Breast epithelium (tissue), 4 donors: ENCODE measurements at places on chromosomes 12 and 14.
A peak's percentile ranks its signal among the peaks of the same experiment; 100 is the strongest.

GRCh38 chr12:104473374-104473983, 16.7 kb downstream of the CHST11 start:
- H3K4me3 ChIP-seq = no peak overlapping the region
- H3K27me3 ChIP-seq = no peaks in the 10 kb centered on the region
- no peak overlapping the region for H3K27ac ChIP-seq
- H3K4me1 ChIP-seq = no peaks in the 10 kb centered on the region

DNA sequence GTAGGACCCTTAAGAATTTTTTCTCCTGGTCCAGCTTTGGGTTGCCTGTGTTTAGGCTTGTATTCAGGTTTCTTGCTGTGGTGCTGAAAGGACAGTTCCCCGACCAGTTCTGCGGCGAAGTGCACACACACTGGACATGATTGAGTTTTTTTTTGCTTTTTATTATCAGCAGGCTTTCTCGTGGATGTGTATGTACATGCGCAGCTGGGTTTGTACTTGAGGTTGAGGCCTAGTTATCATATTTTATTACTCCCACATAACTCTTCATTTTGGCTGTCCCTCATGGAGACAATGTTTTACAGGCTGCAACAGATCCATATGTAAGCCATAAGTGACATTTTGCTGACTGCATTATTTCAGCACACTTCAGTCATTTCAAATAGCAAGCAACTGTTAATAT, 2.5 kb downstream of the SCN8A start:
- H3K4me1 ChIP-seq = no peaks in the 10 kb centered on the region
- DNase-seq = no peak
- H3K4me3 ChIP-seq = no peak overlapping the region
- H3K27me3 ChIP-seq = peaks cover 3% of the 10 kb centered on the region

DNA sequence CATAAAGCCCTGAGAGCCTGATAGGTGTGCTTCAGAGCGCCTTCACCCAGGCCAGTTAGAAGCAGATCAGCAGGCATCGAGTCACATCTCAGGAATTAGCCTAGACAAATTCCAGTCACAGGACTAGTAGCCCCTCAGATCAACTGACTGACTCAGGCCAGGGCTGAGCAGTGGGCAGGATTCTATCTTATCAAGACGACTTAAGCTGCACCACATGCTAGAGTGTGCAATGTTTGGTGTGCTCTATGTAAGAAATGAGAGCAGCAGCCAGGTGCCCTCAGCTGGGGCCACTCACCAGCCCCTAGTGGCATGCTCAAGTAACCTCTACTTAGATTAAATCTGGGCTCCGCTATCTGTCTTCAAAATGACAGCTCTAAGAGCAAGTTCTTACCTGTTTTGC, 19.7 kb upstream of the NGB start:
- peaks cover 4% of the 10 kb centered on the region for H3K36me3 ChIP-seq
- no peak overlapping the region for H3K27ac ChIP-seq
- no peaks in the 10 kb centered on the region for H3K4me1 ChIP-seq

- no peak overlapping the region for H3K27ac ChIP-seq
- no peak for DNase-seq
- no peaks in the 10 kb centered on the region for H3K27me3 ChIP-seq
- H3K4me1 ChIP-seq = no peaks in the 10 kb centered on the region
Observed at GRCh38 chr14:64786296-64787149, 82.3 kb downstream of the PLEKHG3 start.

- no peak overlapping the region for H3K4me3 ChIP-seq
- no peaks in the 10 kb centered on the region for H3K27me3 ChIP-seq
- H3K36me3 ChIP-seq = no peaks in the 10 kb centered on the region
- H3K4me1 ChIP-seq = no peaks in the 10 kb centered on the region
Observed at GRCh38 chr12:96810057-96810456, 97.0 kb upstream of the NEDD1 start.

- no peak for DNase-seq
- no peaks in the 10 kb centered on the region for H3K4me1 ChIP-seq
- no peak overlapping the region for H3K4me3 ChIP-seq
- H3K36me3 ChIP-seq = no peaks in the 10 kb centered on the region
- no peak overlapping the region for H3K27ac ChIP-seq
Observed at GRCh38 chr14:65804439-65805112, 392.0 kb downstream of the FUT8 start.

GRCh38 chr14:58899317-58899713, 261.6 kb downstream of the DACT1 start:
- H3K4me1 ChIP-seq = no peaks in the 10 kb centered on the region
- no peak for DNase-seq
- H3K27ac ChIP-seq = no peak overlapping the region
- no peak overlapping the region for H3K4me3 ChIP-seq

- peak overlapping the region; percentile 19 for H3K27ac ChIP-seq
- DNase-seq = no peak
- no peaks in the 10 kb centered on the region for H3K36me3 ChIP-seq
- no peaks in the 10 kb centered on the region for H3K4me1 ChIP-seq
- peaks cover 5% of the 10 kb centered on the region for H3K27me3 ChIP-seq
Observed at GRCh38 chr12:131860472-131861260, 32.5 kb downstream of the MMP17 start.

GRCh38 chr14:73599499-73599898, 7.8 kb downstream of the ACOT4 start:
- H3K4me1 ChIP-seq = no peaks in the 10 kb centered on the region
- H3K27ac ChIP-seq = no peak overlapping the region
- no peaks in the 10 kb centered on the region for H3K36me3 ChIP-seq
- H3K27me3 ChIP-seq = no peaks in the 10 kb centered on the region

DNA sequence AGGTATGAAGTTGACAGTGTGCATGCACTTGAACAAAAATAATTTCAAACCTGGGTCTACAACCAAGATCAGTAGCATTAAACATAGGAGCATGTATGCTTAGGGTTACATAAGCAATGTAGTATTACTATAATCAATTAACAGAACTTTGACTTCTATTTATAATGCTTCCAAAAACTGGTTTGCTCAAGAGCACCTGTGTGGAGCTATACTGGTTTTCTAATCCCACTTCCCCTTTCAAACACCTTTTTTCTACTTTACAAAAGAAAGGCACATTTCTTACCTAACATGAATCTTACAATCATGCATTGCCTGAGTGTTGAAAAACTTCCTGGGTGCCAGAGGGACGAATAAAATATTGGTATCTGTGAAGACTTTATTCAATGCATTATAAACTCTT, 72.7 kb downstream of the EFCAB11 start:
- no peaks in the 10 kb centered on the region for H3K27me3 ChIP-seq
- no peak overlapping the region for H3K4me3 ChIP-seq
- no peak overlapping the region for H3K27ac ChIP-seq
- no peaks in the 10 kb centered on the region for H3K36me3 ChIP-seq
- DNase-seq = no peak

- peaks cover 7% of the 10 kb centered on the region for H3K4me1 ChIP-seq
- H3K27ac ChIP-seq = no peak overlapping the region
- H3K36me3 ChIP-seq = no peaks in the 10 kb centered on the region
Observed at GRCh38 chr14:69351911-69352310, 46.2 kb downstream of the ERH start.

GRCh38 chr12:120725151-120725658, 421 bp upstream of the ACADS start:
- peak overlapping the region; percentile 78 for H3K27ac ChIP-seq
- H3K4me3 ChIP-seq = peak overlapping the region; percentile 86
- peaks cover under 1% of the 10 kb centered on the region for H3K36me3 ChIP-seq
- no peaks in the 10 kb centered on the region for H3K4me1 ChIP-seq
- DNase-seq = no peak
- no peaks in the 10 kb centered on the region for H3K27me3 ChIP-seq

DNA sequence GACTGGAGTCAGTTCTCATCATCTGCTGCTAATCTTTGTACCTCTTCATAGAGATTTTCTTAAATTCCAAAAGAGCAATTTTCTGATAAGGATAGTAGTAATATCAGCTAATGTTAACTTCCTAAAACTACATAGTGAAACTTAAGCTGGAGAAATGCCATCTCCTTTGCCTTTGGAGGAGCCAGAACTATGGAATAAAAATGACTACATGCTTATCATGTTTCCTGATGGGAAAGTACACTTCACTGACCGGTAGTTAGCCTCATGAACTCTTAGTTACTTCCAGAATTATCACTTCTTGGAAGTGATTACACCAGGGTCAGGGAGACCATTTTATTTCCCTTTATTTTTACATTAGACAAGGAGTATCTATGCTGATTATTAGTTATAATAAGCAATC, 1222.1 kb upstream of the TMEM132C start:
- H3K27me3 ChIP-seq = no peaks in the 10 kb centered on the region
- H3K4me3 ChIP-seq = no peak overlapping the region
- no peaks in the 10 kb centered on the region for H3K4me1 ChIP-seq
- no peaks in the 10 kb centered on the region for H3K36me3 ChIP-seq
- no peak for DNase-seq

GRCh38 chr14:94560291-94560665, 964 bp upstream of the SERPINA4 start:
- H3K36me3 ChIP-seq = no peaks in the 10 kb centered on the region
- H3K4me3 ChIP-seq = no peak overlapping the region
- H3K4me1 ChIP-seq = no peaks in the 10 kb centered on the region
- H3K27ac ChIP-seq = no peak overlapping the region

GRCh38 chr14:104441275-104442106, 138.1 kb upstream of the C14orf180 start:
- no peak overlapping the region for H3K4me3 ChIP-seq
- H3K27me3 ChIP-seq = peaks cover 11% of the 10 kb centered on the region
- no peak overlapping the region for H3K27ac ChIP-seq
- no peaks in the 10 kb centered on the region for H3K4me1 ChIP-seq

GRCh38 chr12:118777504-118777903, 203.8 kb upstream of the SRRM4 start:
- H3K36me3 ChIP-seq = no peaks in the 10 kb centered on the region
- DNase-seq = no peak
- no peak overlapping the region for H3K4me3 ChIP-seq
- peaks cover 39% of the 10 kb centered on the region for H3K27me3 ChIP-seq
- H3K4me1 ChIP-seq = no peaks in the 10 kb centered on the region
- H3K27ac ChIP-seq = no peak overlapping the region

DNA sequence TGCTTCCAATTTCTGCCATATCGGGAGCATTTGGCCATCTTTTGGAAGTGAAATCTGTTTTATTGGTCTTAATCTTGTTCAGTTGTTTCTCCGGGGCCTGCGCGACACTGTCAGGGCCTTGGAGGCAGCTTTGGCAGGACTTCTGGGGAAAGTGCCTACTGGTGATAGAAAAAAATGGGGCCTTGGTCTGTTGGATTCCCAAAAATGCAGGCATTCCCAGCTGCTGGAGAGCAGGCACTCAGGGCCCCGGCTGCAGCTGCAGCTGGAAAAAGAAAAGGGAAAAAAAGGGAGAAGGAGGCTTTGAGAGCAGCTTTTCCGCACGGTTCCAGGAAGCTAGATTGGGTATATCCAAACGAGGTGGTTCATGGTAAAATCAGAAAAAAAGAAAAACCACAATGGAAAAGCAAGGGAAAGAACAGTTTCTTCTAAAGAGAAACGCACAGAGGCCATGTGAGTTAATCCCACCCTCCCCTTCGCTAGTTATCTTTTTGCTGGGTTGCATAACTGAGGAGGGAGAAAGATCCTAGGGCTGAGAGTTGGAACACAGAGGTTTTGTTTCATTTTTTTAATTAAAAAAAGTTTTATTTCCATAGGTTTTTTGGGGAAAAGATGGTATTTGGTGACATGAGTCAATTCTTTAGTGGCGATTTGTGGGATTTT, 134.7 kb upstream of the RFLNA start:
- DNase-seq = no peak
- H3K36me3 ChIP-seq = no peaks in the 10 kb centered on the region
- H3K27ac ChIP-seq = no peak overlapping the region
- no peak overlapping the region for H3K4me3 ChIP-seq

DNA sequence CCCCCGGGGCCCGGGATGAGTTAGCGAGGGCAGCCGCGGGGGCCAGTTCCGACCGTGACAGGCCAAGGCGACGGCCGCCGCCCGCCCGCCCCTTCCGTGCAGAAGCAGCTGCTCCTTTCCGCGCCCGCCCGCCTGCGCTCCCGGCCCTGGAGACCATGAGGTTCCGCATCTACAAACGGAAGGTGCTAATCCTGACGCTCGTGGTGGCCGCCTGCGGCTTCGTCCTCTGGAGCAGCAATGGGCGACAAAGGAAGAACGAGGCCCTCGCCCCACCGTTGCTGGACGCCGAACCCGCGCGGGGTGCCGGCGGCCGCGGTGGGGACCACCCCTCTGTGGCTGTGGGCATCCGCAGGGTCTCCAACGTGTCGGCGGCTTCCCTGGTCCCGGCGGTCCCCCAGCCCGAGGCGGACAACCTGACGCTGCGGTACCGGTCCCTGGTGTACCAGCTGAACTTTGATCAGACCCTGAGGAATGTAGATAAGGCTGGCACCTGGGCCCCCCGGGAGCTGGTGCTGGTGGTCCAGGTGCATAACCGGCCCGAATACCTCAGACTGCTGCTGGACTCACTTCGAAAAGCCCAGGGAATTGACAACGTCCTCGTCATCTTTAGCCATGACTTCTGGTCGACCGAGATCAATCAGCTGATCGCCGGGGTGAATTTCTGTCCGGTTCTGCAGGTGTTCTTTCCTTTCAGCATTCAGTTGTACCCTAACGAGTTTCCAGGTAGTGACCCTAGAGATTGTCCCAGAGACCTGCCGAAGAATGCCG, 699 bp downstream of the MGAT2 start:
- H3K4me3 ChIP-seq = peak overlapping the region; percentile 80
- H3K4me1 ChIP-seq = peaks cover 6% of the 10 kb centered on the region
- DNase-seq = peak; percentile 73
- H3K27ac ChIP-seq = peak overlapping the region; percentile 91
